ENCODE measurements at places on chromosomes 13 and 19.
A peak's percentile ranks its signal among the peaks of the same experiment; 100 is the strongest.

GRCh38 chr13:97068151-97068550 lies 73.9 kb upstream of the OXGR1 start:
- no peak for DNase-seq

DNA sequence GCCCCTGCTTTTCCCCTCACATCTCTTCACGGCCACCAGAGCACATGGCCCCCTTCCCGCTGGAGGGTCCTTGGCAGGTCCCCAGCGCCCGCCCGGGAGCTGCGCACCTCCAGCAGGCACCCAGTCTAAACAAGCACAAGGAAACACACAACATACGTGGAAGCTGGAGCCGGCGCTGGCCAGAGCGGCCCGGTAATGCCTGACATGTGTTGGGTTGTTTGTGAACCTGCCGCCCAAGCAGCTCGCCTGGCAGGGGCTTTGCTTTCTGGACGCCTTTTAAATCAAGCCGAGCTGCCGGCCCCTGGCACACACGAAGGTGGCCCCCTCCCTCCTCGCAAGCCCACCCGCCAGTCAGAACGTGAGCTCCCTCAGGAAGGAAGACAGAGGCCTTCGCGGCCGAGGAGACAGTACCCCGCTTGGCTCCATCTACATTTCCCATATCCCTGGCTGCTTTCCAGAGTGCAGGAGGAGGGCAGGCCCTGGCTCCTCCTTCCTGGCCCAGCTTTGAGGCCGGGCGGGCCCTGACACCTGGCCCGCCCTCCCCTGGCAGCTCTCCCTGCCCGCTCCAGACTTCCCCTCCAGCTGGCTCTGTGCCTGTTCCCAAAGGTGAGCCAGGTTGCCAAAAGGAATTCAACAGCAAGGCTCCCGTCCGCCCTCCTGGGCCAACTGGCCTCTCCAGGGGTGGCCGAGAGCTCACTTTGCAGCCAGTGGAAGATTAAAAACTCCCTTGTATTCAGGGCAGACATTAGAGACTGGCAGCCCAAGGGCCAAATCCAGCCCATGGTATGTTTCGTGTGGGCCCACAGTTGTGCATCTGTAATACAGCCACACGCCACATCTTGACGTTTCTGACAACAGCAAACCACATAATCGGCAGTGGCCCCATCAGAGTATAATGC lies 28.7 kb downstream of the COMP start:
- DNase-seq = peak; percentile 72

DNA sequence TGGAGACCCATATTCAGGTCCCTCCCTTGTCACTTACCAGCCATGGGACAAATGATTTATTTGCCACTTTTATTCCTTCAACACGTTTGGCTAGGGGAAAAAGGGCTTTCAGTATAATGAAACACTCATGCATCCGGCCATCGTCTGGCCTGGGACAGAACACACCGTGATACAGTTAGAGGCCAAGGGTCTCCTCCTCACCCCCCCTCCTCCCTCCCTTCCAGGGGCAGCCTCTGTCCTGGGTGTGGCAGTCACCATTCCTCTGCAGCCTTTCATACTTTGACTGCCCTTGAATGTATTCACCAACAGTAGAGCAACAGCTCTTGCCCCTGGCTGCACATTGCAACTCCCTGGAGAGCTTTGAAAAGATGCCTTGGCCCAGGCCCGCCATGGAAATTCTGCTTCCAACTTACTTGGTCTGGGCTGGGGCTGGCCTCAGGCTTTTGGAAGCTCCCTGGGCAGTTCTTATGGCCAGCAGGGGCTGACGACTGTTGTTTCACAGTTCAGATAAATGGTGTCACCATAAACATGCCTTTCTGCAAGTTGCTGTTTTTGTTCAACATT lies 3.0 kb downstream of the PAK4 start:
- no peak for DNase-seq

DNA sequence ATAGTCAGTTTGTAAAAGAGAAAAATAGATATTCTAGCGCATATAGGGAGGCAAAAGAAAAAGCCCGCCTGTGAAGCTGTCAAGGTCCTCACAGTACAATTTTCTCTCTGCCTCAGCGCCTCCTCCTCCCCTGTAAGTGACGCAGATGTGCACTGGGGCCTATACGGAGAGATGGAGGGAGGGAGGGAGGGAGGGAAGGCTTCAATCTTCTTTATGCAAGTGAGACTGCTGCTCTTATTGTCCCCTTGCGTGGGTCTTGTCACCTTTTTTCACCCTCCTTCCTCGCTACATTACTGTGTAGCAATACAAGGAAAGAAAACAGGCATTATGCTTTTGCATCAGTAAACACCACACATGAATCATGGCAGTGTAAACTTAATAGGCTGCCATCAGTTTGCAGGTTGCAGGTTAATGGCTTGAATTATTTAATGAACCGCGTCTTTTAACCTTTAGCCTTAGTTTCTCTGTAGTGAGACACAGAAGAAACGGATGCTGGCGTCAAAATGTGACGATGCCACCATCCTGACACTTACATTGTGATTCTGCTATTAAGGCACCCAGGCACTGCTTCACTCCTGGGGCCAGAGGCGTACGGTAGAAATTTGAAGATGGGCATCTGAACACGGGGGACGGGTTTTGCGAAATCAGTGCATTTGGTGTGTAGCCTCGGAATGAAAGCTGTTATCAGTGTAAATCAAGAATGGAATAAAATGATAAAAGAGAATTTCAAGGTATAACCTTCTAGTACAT lies at the start of gene KLHL1:
KLHL1 (minus strand) TSS at position 97 of the 750 bp plus-strand sequence. CDS start 753 bp downstream, outside the sequence.
- DNase-seq = peak; percentile 91

GRCh38 chr13:113232208-113233003 lies 23.0 kb downstream of the CUL4A start:
- no peak for DNase-seq

DNA sequence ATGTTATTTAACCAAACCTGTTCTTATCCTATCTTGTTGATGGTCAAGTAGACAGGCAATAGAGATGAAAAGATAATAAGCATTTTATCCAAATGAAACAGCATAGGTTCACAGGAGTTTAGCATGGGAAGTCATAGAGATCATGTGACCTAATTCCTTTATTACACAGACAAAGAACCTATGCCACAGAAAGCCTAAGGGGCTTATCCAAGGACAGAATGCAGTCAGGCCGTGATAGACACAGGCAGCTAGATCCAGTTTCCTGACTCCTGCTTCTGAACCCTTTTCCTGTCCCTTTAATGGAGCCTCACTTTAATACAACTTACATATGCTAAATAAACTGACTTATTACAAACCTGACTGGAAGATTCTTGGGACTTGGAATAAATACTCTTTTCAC lies 532.1 kb downstream of the IRS2 start:
- no peak for DNase-seq

GRCh38 chr13:23344931-23345595 lies 88.4 kb downstream of the SACS start:
- DNase-seq = peak; percentile 52

- no peak for DNase-seq
These were observed 74.5 kb upstream of the ANKRD10 start for GRCh38 chr13:110989331-110989730.

GRCh38 chr19:18425515-18426415 lies 6.6 kb downstream of the SSBP4 start:
- peak; percentile 32 for DNase-seq

- DNase-seq = no peak
These were observed 4.2 kb downstream of the GATAD2A start for GRCh38 chr19:19409631-19410030.

GRCh38 chr13:76425935-76426334 lies 460.3 kb downstream of the KCTD12 start:
- DNase-seq = peak; percentile 94

GRCh38 chr13:99434258-99434788 lies 66.9 kb upstream of the TM9SF2 start:
- no peak for DNase-seq

DNA sequence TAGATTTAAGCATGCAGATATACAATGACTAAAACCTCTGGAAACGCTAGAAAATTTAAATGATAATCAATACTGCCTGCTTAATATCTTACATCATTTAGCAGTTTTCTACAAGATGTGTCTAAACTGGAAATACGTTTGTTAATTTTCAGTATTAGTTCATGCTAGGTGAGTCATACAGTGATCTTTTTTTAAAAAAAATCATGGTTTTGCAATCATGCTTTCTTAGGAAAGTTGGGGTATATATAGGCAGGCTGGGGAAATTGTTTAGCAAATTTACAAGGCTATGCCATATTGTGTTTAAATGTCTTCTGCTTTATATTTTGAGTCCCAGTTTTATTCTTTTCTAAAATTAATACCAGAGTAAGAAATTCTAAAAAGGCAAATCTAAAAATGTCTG lies 245.4 kb upstream of the SPRY2 start:
- no peak for DNase-seq

GRCh38 chr19:18208098-18208951 lies 4.5 kb upstream of the RAB3A start:
- DNase-seq = no peak

DNA sequence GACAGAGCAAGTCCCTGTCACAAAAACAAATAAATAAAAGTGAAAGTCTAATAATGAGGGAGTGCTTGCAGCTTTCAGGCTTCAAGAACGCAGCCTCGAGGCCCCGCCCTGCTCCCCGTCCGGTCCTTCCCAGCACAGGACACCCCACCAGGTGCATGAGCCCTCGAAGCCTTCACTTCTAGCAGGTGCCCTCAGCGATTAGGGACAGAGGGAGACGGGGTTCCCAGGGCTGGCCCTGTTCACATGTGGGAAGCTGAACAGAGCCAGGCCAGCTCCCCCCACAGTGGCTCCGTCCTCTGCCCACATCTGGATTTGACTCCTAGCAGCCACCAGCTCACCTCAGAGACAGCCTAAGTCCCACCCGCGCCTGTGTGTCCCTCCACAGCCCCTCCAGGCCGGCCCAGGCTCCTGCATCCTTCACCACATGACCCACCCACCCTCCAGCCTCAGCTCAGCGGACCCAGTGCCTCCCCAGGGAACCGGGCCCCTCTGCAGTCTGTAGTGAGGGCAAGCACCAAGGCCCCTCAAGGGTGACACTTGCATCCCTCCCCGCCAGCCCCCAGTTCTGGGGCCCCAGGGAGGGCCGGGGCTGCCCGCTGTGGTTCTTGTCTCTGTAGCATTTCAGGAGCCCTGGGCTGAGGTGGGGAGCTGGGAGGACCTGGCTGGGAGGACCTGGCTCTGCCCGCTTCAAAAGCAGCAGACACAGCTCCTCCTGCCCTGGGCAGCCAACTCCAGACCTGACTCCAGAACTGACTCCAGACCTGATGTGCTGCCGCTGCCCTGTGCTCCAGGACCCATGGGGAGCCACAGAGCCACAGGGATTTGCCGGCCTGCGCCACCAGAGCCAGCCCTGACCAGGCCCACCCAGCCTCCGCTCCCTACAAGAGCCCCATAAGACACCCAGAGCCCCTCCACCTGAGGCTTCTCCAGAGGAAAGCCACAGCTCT lies 27.2 kb downstream of the GPX4 start:
- no peak for DNase-seq

GRCh38 chr19:28549680-28550277 lies 663.2 kb downstream of the UQCRFS1 start:
- no peak for DNase-seq

DNA sequence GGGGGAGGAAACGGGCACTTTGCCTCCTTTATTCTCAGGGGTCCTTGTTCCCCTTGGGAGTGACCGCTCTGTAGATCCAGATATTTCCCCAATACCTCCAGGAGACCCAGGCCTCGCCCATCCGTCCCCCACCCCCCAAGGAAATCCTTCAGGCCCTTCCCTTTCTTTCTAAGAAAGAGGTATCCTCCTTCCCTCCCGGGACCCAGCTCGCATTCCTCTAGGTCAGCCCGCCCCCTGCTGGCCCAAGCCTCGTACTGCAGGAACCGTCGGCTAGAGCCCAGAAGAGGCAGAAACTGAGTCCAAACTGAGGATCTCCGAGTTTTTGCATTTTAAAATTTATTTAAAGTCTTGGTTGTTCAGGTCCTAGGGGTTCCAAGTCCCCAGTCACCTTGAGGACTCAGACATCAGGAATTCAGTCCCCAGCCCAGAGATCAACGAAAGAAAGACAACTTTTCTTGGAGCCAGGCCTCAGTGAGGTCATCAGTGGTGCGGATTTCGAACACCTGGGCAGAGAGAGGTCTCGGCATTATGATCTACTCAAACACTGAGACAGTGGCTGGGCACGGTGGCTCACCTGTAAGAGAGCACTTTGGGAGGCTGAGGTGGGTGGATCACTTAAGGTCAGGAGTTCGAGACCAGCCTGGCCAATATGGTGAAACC lies 7.5 kb upstream of the LRFN1 start:
- peak; percentile 96 for DNase-seq

DNA sequence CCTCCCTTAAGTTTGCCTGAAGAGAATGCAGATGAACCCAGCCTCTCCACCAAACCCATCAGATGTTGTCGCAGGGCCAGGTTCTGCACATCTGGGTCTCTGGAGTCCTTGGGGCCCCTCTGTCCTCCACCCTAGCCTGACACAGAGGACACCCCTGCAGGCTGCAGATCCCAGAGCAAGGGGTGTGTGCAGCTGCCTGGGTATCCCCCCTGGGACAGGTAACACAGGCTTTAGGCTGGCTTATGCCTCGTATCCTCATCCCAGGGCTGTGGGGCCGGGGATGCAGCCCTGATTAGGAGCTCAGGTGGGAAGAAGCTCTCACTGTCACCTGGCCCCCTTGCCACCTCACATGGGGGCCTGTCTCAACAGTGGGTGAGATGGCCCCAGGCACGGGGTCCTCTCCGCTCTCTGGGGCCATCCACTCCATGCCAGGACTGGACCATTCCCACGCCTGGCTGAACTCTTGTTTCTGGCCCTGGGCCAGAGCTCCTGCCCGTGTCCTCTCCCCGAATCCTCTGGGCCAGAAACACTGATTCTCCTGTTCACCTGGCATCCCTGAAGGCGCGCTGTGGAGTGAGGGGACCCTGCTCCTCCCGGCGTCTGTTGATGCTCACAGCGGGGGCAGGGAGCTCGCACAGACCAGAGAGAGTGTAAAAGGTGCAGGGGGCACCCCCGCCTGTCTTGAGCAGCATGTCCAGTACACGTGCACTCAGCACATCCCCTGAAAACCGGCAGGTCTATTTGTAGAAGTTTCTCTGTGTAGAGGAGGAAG lies 38.7 kb upstream of the TPM4 start:
- no peak for DNase-seq

DNA sequence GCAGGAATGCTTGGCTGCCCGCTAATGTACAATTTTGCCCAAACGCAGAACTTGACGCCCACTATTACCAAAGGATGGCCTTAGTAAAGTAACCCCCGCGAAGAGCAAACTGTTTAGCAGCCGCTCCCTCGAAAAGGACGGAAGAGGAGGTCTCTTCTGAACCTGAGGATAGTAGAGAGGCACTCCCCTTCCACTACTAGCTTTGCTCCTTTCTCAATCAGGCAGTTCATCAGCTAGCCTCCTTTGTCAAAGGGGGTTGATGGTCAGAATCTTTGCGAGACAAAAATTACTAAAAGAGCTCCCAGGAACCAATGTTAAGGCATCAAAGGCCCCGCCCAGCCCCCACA lies 534 bp downstream of the CAB39L start:
- DNase-seq = no peak

DNA sequence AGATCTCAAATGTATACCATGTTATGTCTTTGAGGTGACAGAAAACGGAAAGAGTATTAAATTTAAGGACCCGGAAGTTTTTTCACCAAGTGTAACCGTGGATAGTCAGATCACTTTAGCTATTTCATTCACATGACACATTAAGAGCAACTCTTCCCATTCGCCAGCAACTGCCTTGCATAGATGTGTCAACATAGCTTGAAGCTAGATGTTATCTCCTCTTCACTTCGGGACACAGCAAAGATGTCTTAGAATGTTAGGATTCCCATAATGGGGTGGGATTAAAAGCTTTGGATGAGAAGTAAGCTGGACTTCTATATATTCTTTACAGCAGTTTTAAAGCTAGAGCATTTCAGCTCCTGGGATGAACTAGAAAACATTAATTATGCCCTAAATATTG lies 1135.9 kb upstream of the PCDH20 start:
- no peak for DNase-seq

GRCh38 chr19:8004723-8005513 lies 523 bp downstream of the ELAVL1 start:
- peak; percentile 22 for DNase-seq
